IPS-NIHi11 (cell line): ENCODE measurements at places on chromosomes 7 and 10.
A peak's percentile ranks its signal among the peaks of the same experiment; 100 is the strongest.

DNA sequence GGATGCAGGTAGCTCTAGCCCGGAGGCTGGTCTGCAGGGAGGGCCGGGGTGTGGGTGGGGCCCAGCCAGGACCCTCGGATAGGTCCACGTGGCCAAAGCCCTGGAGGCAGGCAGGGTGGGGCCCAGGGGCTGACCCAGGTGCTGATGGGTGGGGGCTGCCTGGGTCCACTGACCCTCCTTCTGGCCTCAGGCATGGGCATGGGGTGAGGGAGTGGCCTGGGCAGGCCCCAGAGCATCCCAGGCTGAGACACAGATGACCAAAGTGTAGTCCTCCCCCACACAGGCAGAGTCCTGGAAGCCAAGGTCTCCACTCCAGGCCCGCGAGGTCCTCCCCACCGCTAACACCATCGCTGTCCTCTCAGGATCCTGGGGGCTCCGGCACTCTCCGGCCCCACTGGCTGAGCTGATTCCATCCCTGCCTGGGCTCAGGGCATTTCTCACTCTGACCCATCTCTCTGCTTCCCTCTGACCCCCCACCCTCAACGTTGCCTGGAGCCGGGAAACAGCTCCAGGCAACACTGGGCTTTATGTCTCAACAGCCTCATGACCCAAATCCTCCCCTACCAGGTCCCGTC, 20.7 kb upstream of the PPP2R2D start:
- no peak for DNase-seq

- DNase-seq, result no peak
Observed at GRCh38 chr10:128130051-128130450, 3.8 kb upstream of the MKI67 start.

GRCh38 chr7:144519925-144520324, 116.4 kb upstream of the NOBOX start:
- DNase-seq, result no peak

- DNase-seq, result no peak
Observed at GRCh38 chr7:262251-262572, 27.8 kb upstream of the FOXL3 start.

GRCh38 chr7:126016722-126017121, 1087.1 kb upstream of the POT1 start:
- no peak for DNase-seq

- no peak for DNase-seq
Observed at GRCh38 chr10:71312811-71313789, 6.0 kb upstream of the SLC29A3 start.

GRCh38 chr10:53697038-53697437, 924.5 kb upstream of the MBL2 start:
- DNase-seq, result no peak

GRCh38 chr10:78341953-78342614, 308.4 kb downstream of the RPS24 start:
- no peak for DNase-seq

DNA sequence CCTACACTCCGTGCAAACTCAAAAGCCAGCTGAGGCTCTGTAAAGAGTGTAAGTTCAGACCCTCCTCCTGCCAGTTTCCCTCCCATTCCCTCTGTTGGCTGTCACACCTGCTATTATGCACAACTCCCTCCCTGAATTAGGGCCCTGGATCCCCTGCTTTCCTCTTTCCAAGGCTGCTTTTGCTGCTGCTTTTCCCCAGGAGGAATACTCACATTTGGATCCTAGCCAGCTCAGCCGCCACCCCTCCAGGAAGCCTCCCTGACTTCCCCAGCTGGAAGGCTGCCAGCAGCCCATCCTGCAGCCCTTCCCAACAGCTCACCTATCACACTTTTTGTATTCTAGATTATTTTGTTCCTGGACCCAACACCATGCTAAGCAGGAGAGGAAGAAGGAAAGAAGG, 40.9 kb upstream of the WDR11 start:
- no peak for DNase-seq

DNA sequence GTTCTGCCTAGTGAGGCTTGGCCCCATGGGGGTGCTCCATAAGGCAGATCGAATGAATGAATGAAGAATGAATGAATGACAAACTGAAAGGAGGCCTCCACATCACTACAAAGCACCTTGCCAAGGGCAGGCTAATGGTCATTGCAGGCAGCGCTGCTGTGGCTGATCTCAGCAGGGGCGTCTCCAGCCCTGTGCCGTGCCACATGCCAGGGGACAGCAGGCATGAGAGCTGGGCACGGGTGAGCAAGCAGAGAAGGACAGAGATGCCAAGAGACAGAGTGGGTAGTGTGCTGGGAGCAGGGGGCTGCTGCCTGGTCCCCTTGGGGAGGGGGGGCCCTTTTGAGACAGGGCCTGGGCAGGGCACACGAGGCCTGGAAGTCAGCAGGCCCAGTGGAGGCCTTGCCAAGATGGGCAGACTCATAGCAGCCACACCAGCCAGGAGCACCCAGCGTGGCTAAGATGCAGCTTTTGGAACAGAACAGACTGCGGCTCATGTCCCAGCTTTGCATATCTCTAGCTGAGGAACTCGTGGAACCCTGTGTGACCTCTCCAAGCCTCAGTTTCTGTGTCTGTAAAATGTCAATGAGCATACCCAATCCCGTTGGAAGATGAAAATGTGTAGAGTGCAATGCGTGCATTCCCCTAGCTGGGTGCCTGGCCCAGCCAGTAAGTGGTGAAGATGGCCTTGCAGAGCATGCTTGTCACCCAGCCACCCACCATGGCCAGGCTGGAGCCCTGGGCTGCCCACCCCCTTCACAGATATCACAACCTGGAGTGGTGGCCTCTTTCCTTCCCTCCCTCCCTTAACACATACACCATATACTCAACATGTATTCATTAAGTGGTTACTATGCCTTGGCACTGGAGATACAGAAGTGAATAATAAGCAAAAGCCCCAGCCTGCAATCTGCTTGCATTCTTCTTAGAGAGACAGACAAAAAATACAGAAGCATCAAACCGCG, 61.1 kb upstream of the LRRC18 start:
- no peak for DNase-seq

GRCh38 chr7:26633557-26633956, 230.8 kb downstream of the SKAP2 start:
- no peak for DNase-seq

DNA sequence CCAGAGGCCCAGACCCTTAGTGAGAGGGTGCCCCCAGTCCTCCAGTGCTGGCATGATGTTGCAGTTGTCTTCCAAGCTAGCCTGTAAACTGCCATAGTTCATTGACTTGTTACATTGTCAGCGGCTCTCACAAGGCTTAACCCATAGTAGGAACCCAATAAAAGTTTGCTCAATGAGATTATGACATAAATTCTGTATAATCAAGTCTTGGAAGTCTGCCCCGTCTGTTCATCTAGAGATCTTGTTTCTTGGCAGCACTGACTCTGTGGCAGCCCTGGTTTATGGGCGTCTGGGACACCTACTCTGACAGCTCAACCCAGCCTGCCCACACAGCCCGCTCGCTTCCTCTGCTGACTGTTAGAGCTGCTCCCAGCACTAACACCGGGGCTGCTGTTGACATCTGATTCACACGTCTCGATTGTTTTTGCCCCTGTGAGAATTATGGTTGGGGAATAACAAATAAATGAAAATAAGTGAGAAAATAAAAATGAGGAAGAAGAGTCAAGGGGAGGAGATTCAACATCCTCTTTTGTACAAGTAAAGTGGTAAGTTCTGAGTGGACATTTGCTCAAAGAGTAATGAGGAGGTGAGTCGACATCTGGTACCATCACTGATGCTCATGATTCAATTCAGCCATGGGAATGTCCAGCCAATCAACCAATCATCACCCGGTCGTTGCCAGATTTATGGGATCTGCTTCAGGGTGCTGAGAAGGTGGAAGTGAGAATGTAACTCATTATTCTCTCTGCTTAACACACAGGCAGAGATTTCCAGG, 160.8 kb downstream of the SPAG6 start:
- no peak for DNase-seq

DNA sequence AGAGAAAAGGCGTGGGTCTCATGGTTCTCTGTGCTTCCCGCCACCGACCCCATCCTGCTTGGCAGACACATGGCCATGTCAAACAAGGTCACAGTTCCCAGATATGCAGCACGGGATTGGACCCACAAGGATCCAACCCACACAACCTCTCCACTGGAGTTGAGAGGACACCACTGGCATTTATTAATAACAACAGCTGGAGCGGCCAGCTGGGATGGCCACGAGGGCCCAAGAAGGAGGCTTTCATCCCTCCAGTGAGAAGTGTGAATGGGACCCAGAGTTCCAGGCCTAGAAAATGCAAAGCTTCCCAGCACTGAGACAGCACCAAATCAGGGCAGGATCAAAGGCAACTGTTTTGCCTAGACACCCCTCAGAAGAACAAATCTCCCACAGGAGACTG, 31.5 kb downstream of the FGFR2 start:
- DNase-seq, result no peak

DNA sequence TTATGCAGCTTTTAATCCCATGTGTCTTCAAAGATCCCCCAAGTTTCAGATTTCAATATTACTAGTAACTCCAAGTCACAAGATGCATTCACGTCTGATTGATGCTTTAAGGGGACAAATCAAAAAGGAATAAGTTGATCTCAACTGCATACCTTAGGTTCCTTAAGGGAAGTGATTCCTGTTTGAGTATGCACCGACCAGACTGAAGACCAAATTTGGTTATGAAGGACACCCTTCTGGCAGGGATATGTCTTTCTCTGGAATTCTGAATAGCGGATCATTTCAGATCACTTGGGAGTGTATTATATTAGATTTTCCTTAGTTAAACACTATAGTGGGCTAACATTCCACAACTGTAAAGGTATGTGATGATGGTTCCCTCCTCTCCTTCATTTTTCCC, 4.3 kb downstream of the KIF5B start:
- no peak for DNase-seq

GRCh38 chr7:154777023-154777422, 225.9 kb downstream of the PAXIP1 start:
- peak; percentile 24 for DNase-seq

- no peak for DNase-seq
Observed at GRCh38 chr7:155795951-155796350, 16.3 kb downstream of the SHH start.

DNA sequence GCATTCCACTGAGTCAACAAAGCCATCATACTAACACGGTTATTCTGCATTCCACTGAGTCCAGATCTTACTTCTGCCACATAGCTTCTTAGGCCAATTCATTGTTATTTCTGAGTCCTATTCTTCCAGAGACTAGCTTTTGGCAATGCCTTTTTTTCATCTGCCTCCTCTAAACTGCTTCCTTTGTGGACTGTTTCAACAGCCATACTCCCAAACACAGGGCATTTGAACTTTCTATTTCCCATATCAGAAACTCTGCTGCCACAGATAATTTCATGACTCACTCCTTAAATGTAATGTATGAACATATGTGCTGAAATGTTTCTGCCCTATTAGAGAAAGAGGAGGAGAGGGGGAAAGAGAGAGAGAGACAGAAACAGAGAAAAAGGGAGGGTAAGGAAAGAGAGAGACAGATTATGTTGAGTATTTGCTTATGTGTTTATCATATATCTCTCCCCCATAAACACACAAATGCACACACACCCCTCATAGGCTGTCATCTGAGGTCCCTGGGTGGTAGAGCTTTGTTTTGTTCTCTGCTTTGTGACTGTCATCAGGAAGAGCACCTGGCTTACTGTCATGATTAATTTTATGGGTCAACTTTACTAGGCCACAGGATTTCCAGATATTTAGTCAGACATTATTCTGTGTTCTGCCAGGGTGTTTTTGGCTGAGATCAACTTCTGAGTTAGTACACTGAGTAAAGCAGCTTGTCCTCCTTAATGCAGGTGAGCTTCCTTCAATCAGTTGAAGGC, 308.0 kb upstream of the KCND2 start:
- DNase-seq, result no peak

GRCh38 chr10:131166486-131166885, 145.0 kb downstream of the TCERG1L start:
- DNase-seq, result no peak

GRCh38 chr7:37495574-37496184, 47.0 kb upstream of the ELMO1 start:
- DNase-seq, result peak; percentile 21

GRCh38 chr7:142108728-142109505, 2.6 kb upstream of the MGAM2 start:
- no peak for DNase-seq

DNA sequence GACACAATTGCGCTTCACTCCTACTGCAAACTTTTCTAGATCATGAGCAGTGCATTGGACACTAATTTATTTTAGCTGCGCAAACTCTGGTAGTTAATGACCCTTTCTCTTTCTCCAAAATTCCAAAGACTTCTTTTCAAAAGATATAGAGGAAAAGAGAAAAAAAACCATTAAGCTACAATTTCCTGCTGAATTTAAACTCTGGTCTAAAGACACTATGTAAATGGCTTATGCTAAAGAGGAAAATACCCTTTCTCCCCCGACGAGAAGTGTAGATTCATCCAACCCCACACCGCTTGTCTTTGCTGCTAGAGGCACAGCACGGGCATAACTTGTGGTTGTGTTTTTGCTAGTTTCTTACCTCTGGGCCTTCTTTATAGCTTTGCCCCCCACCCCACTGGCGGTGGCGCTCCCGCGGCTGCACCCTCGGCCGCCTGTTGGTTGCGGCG, 84.1 kb downstream of the SNX10 start:
- DNase-seq, result no peak

DNA sequence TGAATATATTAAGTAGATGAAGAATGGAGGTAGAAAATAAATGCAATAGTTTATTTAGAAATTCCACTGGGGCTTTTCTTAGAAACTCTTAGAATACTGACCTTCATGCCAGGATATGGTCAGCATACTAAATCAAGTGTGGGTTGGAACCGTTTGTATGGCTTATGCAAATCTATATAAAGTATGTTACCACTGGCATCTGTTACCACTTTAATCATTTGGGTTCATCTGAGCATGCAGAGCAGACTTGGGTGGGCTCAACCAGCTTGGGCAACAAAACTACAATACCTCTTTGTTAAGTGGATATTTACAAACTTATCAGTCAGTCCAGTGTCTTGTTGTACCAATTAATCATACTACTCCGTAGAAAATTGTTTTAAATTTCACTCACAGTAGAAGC, 125.8 kb downstream of the CRPPA start:
- no peak for DNase-seq

DNA sequence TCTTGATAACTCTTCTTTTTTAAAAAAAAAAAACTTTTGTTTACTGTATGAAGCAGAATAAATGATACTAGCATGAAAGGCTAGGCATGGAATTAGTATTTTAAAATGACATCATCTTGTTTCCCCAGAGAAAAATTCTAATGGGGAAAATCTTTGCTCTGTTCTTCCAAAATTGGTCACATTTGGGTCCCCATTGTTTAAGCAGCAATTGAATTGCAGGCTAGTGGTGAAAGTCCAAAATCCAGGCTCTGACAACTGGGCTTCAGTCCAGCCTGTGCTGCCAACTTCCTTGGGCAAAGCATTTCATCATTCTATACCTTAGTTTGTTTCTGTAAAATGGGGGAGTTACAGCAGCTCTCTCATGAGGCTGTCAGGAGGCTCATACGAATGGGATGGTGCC, 726.4 kb downstream of the KCNMA1 start:
- DNase-seq, result no peak

GRCh38 chr10:17272648-17273047, 44.6 kb downstream of the VIM start:
- no peak for DNase-seq
